ENCODE measurements at places on chromosomes 5 and 9. TPM values are rescaled to one million over a fixed set of nuclear protein-coding genes. Genes with fewer than 3 reads are reported as not detected.

The CTSV gene
- 1.9 TPM for polyA plus RNA-seq

The PGM5 gene
- polyA plus RNA-seq, result 38.5 TPM

The SPAAR gene
- polyA plus RNA-seq, result 1.5 TPM

The CRHBP gene
- 24.2 TPM for polyA plus RNA-seq

The PCDHGA4 gene
- 2.3 TPM for polyA plus RNA-seq

DNA sequence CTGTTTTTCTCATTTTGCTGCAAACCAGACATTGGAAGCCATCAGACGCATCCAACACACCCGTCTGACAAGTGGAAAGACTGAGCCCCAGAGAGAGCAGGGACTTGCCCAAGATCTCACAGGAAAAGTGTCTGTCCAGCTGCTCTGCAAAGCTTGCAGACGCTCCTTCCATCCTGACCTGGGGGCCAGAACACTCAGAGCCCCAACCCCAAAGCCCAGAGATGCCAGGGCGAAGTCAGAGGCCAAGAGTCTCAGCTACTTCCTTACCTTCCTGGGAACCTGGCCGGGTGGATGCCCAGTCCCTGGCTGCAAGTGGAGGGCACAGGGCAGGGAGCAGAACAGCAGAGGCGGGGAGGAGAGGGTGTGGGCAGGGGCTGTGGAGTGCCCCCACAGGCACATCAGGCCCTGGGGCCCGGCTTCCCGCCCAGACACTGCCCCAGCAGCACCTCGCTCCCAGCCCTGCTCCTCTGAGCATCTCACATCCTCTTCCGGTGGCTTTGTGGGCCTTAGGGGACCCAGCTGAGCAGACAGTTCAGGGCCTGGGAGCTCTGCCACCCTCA lies 9.7 kb upstream of the RALGDS start:
- DNase-seq, result no peak

GRCh38 chr5:103923616-103924168 lies 361.1 kb upstream of the NUDT12 start:
- no peak for DNase-seq

GRCh38 chr5:42993516-42994245 lies 46.4 kb downstream of the ANXA2R start:
- no peak for DNase-seq

DNA sequence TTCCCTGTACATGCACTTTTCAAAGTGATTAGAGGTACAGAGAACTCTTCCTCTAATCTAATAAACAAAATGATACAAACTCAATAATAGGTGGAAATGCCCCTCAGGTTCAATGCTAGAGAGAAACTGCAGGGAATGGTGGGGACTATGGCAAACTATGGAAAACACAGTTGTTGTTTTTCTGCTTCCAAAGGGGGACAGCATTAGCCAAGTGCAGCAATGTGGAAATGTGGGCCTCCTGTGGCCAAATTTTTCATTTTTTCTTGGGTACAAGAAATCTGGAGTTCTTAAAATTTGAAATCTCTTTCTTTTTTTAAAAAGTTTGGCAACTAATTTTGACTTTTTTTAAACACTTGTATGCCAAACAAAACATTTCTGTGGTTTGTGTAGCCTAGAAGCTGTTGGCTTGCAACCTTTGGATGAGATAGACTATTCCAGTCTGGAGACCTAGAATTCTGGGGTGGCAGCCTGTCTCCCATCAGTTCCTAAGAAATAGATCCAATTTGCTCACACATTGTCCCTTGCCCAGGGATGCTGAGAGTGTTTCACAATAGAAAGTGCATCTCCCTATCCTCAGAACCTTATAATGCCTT lies 218.6 kb downstream of the PAPPA start:
- DNase-seq, result no peak

DNA sequence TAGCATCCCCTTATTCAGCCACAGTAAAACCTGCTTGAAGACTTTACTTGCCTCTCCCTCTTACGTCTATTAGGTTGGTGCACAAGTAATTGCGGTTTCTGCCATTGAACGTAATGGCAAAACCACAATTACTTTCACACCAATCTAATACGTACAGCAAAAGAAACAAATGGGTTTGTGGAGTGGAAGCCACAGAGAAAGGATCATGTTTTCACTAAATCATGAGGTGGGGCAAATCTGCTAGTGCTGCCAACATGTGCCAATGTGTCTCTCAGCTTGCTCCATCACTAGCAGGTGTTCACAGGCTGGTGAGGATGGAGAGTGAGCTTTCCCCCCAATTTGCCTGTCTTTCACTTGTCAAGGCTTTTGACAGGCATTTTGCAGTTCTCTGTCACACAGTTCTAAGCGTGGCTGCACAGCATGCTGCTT lies 15.9 kb downstream of the DMAC1 start:
- DNase-seq, result no peak

GRCh38 chr5:89871906-89872305 lies 537.6 kb downstream of the CETN3 start:
- DNase-seq, result no peak

- no peak for DNase-seq
Observed at GRCh38 chr5:171657473-171657872, 128.1 kb upstream of the SMIM23 start.

All from left renal pelvis (tissue), 4 donors.